ENCODE measurements at places on chromosomes 5 and 9.
A peak's percentile ranks its signal among the peaks of the same experiment; 100 is the strongest.

DNA sequence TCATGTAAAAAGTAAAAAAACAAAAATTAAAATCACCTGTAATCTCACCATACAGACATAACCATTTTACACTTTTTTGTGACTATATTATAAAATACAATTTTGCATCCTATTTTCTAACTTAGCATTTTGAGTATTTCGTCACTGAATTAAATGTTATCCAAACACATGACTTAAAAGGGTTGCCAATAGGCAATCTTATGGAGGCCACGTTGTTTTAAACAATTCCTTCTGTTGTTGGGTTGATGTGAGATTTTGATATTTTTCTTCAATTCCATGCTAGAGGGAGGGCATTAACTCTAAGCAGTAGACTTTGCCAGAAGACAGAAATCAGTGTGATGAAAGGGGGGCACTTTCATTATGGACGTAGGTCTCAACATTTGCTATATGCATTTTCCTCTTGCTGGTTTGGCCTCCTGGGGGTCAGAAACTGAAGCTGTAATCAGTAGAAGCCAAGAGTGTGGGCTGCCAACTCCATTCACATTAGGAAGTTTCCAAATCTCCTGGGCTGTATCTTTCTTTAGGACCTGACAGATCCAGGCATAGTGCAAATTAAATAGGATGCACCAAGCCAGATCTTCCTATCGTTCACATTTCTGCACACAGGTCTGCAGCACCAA lies 614.2 kb upstream of the CLINT1 start:
- DNase-seq, result no peak

DNA sequence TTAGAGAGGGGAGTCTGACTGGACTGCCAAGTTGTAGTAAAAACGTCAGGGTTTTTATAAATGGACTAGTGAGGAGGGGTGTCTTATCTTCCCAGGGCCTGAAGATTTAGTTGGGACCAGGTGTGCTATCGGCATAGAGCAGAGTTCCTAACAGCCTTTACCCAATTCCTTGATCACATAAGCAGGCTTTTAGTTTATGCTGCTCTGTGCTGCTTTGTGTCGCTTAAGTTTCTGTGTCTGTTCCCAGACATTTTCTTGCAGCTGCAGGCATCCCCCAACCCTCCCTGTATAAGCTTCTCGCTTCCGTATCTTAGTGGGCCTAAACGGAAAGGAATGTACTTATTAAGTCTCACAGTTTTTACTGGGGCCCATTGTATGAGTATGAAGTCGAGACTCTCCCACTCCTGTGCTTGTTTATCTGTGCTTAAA lies 2.6 kb upstream of the SMC5 start:
- no peak for DNase-seq

DNA sequence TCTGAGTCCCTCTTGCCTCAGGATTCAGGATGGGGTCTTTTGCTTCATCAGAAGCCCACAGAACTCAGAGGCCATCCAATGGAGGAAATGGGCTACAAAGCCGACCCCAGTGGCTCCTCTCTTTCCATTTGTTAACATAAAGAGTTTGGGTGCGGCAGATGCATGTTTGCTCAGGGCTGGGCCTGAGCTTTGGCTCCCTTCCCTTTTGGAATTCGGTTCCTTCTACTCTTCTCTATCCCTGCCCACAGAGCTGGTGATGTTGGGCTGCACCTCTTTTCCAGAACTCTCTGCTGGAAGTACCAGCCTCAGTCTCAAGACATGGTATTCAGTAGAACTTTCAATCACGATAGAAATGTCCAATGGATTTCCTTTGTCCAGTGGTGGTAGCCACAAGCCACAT lies 66.9 kb upstream of the AGXT2 start:
- no peak for DNase-seq

DNA sequence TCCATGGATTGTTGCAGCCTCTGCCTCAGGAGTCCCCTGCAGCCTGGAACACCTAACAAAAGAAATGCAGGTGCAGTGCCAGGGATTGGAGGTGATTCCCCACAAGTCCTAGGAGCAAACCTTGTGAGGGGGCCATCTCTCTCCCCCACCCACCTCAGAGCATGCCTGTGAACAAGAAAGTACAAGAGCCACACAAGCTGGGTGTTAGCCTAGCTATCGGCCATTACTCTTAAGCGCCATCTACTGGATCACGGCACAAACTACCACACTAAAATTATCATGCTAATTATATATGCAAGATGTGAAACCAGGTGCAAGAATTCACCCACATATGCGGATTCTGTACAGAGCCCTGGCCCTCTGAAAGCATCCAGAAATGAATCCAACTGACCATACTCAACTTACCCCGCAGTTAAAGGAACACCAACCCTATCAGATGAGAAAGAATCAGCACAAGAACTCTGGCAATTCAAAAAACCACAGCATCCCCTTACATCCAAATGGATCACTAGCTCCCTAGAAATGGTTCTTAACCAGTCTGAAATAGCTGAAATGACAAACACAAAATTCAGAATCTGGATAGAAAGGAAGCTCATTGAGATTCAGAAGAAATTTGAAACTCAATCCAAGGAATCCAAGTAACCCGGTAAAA lies 16.5 kb upstream of the PRSS3 start:
- peak; percentile 31 for DNase-seq

GRCh38 chr5:180595381-180596114 lies 4.2 kb upstream of the SCGB3A1 start:
- DNase-seq, result no peak

- DNase-seq, result no peak
These were observed 108.4 kb upstream of the DHFR start for GRCh38 chr5:80763211-80763610.

DNA sequence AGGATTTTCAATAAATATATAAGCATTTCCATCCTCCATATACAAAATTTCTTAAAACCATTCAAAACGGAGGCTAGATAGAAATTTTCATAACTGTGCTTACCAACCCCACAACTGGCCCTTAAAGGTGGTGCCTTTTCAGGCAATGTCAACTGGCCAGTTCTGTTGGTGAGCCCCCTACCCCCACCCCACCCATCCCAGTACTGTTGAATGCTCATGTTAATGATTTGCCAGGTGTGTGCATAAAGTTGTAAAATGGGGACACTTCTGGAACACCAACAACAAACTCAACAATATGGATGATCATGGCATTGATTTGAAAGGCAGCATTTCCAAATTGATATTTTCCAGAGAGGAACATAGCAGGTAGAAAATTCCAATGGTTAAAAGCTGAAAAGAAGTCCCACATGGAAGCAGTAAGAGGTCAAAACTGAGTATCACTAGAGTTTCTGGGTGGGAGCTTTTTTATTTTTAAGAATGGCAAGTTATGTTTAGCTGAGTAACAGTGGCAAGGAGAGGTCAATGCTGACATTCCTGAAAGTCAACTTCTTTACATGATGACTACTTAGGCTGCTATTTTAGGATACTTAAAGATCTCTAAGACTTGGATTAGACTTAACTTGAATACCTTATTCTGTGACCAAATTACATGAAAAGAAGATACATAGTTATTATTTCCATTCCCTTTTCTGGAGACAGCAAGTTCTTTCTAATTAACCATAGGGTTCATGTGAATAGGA lies 2.7 kb downstream of the LEAP2 start:
- DNase-seq, result no peak

DNA sequence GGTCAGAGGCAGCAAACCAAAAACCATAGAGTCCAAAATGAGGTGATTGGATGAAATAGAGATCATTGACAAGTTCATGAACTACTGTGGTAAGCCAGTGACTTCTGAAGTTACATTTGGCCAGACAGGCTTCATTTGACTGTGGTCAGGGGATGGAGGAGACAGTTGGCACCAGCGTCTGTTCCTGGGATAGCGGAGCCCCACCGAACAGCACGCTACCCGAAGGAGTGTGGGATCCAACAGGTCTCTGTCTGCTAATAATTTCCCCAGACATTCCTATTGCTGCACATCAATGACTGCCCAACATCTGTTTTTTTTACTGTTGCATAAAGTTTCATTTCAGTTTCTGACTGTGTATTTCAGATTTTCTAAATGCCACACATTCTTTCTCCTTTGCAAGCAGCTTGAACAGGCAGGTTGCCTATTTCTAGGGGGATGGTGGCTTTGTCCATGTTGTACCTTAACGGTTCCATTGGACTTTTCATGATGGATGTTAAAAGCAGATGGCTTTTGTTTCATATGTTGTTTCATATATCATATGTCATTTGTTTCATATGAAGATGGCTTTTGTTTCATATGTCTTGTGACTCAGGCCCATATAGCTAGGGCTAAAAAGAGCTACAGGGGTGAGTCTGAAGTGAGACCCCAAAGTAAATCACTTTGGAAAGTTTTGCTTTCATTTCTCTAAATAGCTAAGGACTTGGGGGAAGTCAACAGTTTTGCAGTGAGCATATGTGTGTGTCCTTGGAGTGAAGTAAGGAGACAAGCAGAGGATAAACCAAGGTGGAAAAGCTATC lies 180.8 kb downstream of the GOLPH3 start:
- no peak for DNase-seq

GRCh38 chr9:134240361-134240760 lies 76.0 kb upstream of the RNU6ATAC start:
- DNase-seq, result no peak

- DNase-seq, result no peak
These were observed 27.7 kb downstream of the WDR36 start for GRCh38 chr5:111119856-111120255.

GRCh38 chr5:107040907-107041306 lies 629.8 kb downstream of the EFNA5 start:
- DNase-seq, result no peak

GRCh38 chr5:134874831-134875655 lies 872 bp downstream of the TXNDC15 start:
- DNase-seq, result no peak

GRCh38 chr5:120509053-120509452 lies 45.0 kb downstream of the PRR16 start:
- no peak for DNase-seq

GRCh38 chr5:135221187-135221473 lies 177.9 kb downstream of the MACROH2A1 start:
- no peak for DNase-seq

GRCh38 chr5:172713113-172713808 lies 57.7 kb downstream of the DUSP1 start:
- peak; percentile 74 for DNase-seq

DNA sequence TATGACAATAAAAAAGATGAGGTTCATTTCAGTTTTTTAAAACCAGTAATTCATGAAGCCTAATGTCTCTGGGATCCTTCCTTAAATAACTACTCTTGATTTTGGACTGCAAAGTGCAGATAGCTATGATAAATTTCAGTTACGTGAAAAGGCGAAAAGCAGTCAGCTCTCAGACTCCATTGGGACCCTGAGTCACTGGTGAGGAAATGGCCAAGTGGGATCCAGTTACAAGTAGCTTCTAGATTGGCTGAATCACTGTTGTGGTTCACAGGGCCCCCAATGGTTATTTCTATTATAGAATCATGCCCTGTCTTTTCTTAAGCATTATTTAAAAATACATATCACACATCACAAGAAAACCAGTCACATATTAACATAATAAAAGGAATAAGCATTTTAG lies 31.1 kb upstream of the PPP3R2 start:
- no peak for DNase-seq

GRCh38 chr5:58993461-58993860 lies 410.6 kb downstream of the RAB3C start:
- DNase-seq, result no peak

DNA sequence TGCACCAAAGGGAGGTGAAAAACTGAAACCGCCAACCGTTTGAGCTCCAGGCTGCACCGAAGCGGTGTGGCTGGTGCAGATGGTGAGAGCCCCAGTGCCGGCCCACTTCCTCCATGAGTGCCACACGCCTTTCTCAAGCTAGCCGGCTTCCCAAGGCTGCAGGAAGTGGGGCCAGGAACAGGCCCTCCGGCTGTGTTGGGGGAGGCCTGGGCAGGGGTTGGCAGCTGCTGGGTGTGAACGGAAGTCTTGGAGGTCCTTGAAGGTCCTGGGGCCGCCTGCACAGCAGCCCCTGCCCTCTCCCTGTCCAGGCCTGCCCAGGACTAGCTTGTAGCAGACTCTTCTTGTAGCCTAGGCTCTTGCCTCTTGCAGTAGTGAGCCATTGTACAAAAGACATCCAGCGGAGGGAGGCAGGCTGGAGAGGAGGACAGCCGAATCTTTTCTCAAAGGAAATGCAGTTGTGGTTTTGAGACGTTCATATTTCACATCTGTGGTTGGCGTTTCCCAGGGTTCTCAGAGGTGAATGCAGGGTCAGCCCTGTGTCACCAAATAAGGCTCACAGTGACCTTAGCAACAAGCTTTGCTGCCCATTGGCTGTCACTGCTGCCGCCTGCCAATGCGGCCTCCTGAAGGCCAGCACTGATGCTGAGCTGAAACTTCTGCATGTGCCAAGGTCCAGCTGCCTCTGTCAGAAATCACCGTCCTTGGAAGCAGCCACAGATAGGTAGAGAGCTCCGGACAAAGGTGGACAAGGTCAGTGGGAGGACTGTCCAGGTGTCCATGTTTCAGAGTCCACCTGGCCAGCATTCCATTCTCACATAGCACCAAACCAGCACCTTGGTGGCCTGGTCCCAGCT lies 23.9 kb downstream of the IRF1 start:
- DNase-seq, result peak; percentile 58

DNA sequence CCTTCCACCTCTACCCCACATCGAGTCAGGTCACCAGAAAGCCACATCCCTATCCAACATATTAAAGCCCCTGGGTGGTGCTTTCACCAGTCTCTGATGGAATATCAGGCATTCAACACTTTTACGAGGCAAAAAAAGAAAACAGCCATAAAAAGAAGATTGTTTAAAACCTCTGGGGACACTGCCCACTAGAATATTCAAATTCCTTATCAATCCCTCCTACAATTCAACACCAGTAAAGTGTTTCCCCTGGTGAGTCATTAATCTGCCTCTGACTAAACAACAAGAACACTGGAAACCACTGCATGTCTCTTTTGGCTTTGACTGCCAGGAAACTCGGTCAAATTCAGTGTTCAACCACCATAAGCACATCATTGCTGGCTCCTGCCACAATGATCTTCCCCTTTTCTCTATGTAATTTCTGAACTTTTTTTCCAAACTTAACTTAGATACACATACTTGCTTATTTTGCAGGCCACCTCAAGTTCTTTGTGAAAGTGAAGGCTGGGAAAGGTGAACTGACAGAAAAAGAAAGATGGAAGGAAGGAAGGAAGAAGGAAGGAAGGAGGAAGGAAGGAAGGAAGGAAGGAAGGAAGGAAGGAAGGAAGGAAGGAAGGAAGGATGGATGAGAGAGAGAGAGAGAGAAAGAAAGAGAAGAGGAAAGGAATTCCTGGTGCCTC lies 105.3 kb downstream of the PAX5 start:
- DNase-seq, result no peak

- DNase-seq, result no peak
These were observed 270.2 kb upstream of the IRX1 start for GRCh38 chr5:3325201-3325971.

GRCh38 chr9:21813575-21814473 lies 11.4 kb downstream of the MTAP start:
- DNase-seq, result no peak

GRCh38 chr5:15594977-15595568 lies 95.1 kb downstream of the FBXL7 start:
- no peak for DNase-seq

GRCh38 chr5:62690421-62690820 lies 111.8 kb downstream of the LRRC70 start:
- no peak for DNase-seq
